ENCODE measurements at places on chromosomes 7 and 10.

DNA sequence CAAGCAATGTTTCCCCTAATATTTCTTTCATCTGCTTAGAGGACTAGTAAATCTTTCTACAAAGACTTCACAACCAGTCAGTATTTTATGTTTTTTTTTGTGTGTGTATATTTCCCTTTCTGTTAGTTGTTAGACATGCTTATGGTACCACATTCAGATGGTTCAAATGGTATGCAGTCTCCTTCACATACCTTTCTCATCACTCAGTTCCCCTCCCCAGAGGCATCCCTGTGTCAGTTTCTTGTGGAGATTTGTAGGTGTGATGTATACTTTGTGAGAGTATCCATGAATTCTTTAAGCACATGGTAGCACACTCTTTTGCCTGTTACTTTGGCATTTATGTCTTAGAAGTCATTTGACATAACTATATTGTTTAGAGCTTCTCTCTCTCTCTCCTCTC, 4.4 kb downstream of the ZNF485 start:
- no peak for DNase-seq

DNA sequence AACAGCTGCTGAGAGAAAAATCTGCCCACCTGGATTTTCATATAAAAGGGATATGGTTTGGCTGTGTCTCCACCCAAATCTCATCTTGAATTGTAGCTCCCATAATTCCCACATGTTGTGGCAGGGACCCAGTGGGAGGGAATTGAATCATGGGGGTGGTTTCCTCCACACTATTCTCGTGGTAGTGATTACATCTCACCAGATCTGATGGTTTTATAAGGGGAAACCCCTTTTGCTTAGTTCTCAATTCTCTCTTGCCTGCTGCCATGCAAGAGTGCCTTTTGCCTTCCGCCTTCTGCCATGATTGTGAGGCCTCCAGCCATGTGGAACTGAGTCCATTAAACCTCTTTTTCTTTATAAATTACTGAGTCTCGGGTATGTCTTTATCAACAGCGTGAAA, 20.8 kb upstream of the MKI67 start:
- no peak for DNase-seq

- DNase-seq = no peak
Observed at GRCh38 chr7:46003896-46004875, 83.1 kb upstream of the IGFBP3 start.

GRCh38 chr7:67738958-67739357, 742.3 kb downstream of the TYW1 start:
- DNase-seq = peak; percentile 65

DNA sequence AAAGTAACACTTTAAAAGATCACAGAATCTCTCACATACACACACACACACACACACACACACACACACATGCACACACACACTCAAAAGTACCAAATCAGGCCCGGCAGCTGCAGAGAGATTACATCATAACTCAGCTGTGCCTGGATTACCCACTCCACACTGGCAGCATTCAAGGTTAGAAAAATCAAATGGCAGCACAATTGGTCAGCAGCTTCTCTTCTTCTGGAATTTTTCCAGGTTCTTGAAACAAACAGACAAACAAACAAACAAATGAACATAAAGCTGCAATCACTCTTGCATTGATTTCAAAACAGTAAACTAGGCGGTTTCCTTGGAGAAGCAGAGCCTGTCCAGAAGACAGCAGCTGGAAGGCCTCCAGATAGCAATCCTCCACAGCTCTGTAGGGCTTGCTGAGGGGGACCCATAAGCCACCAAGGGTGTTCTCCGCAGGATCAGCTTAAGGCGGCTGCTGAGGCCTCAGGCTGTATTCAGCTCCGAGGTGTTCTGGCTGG, 24.5 kb upstream of the FAM133B start:
- no peak for DNase-seq

DNA sequence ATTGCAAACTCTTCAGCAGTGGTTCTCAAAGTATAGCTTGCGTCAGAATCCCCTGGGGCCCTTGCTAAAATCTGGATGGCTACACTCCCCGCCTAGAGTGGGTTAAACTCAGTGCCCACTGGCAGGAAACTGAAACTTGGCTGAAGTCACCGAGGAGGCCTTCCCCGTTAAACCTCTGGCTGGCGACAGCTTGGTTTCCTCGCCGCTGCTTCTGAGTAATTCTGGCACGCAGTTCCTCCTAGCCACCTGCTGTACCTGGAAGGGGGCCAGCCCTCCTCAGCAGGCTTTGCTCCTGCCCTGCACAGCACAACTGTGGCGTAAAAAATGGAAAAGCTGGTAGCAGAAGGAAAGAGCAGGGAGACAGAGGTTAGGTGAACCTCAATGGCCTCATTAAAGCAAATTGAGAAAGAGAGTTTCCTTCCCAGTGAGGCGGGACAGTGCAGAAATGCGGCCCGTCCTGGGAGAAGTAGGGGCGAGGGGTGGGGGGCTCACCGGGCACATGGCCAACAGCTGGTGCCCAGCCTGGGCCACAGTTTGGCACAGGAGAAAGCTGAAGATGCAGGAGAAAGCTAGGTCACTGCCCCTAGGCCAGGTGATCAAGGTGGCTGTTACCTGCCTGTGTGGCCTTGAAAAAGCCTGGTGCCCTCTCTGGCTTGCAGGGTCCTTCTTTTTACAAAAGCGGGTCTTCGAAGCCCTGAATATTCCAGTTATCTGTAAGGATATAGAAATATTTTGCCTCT, 46.6 kb downstream of the ALOX5 start:
- DNase-seq = peak; percentile 61

GRCh38 chr7:132453826-132454225, 122.4 kb downstream of the PLXNA4 start:
- DNase-seq = no peak
